ENCODE measurements at places on chromosomes 13 and 19.

- DNase-seq, result no peak
These were observed 99.4 kb downstream of the ZMYM2 start for GRCh38 chr13:20057963-20058362.

DNA sequence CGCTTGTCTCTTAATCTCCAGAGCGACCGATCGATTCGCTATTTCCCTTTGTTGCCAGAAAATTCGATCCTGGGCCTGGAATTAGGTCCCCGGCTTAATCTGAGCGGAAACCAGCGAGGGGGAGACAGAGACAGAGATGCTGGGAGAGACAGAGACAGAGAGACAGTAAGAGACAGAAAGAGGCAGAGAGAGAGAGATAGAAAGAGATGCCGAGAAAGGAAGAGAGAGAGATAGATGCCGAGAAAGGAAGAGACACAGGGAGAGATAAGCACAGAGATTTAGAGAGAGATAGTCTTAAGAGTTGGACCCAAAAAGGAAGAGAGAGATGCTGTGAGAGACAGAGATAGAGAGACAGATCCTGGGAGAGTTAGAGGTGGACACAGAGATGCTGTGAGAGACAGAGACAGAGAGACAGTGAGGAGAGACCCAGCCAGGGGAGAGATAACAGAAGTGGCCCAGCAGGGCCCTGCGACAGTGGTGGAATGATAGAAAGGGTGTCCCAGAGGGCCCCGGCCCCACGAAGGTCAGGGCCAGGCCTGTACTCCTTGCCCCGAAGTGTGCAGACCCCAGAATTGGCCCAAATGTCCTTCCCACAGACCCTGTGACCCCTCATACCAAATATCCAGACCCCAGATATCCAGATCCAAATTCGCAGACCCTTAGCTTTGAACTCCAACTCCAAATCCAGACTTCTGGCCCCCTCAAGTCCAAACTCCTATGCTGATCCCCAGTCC is 1.3 kb downstream of the ERFL start:
- no peak for DNase-seq

DNA sequence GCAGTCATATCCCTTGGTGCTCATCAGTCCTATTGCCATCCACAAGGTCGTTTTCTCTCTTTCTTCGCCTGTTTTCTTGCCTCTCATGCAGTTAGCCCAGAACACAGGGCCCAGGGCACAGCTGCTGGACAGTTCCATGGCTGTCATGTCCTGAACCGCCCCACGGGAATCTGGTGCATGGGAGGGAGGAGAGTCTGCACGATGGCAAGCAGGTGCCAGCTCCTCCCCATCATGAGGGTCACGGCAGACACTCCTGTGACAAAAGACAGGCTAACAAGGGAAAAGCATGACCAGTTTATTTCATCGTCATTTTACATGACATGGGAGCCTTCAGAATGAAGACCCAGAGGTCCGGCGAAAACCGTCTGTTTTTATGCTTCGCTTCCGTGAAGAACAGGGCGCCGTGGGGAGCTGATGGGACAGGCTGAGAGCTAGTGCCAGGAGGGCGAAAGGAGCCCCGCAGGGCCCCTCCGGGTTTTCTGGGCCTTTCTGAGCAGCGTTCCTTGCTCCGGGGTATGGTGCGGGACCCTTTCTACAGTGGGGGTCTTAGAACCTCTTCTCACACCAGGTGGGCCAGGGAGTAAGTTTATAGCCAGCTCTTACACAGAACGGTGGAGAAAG is 135.7 kb downstream of the STK24 start:
- DNase-seq, result no peak

DNA sequence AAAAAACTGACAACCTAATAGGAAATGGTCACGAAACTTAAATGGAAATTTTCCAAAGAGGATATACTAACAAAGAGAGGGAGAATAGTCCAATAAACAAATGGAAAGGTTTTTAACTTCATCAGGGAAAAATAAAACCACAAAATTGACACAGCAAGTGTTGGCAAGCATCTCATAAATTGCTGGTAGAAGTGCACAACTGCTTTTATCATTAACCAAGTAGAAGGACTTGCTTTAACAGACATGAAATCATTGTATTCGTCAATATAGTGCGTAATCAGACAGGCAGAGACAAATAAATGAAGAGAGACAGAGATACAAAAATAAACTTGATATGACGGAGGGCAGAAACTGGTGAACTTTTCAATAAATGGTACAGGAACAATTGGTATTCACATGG is 7.4 kb downstream of the TGDS start:
- no peak for DNase-seq

- DNase-seq, result no peak
These were observed 111.0 kb downstream of the B3GLCT start for GRCh38 chr13:31310786-31311185.

- DNase-seq, result no peak
These were observed 7.2 kb upstream of the RHPN2 start for GRCh38 chr19:33071887-33072286.

All from stimulated activated CD8-positive, alpha-beta memory T cell treated with anti-CD3 and anti-CD28 coated beads, Interleukin-4, amount 100 ng/mL, for 1 hour (primary cell).